SJCRH30 (cell line): ENCODE measurements at places on chromosomes 16 and 17.

GRCh38 chr16:62829084-62829483, 792.8 kb upstream of the CDH8 start:
- no peak for DNase-seq

DNA sequence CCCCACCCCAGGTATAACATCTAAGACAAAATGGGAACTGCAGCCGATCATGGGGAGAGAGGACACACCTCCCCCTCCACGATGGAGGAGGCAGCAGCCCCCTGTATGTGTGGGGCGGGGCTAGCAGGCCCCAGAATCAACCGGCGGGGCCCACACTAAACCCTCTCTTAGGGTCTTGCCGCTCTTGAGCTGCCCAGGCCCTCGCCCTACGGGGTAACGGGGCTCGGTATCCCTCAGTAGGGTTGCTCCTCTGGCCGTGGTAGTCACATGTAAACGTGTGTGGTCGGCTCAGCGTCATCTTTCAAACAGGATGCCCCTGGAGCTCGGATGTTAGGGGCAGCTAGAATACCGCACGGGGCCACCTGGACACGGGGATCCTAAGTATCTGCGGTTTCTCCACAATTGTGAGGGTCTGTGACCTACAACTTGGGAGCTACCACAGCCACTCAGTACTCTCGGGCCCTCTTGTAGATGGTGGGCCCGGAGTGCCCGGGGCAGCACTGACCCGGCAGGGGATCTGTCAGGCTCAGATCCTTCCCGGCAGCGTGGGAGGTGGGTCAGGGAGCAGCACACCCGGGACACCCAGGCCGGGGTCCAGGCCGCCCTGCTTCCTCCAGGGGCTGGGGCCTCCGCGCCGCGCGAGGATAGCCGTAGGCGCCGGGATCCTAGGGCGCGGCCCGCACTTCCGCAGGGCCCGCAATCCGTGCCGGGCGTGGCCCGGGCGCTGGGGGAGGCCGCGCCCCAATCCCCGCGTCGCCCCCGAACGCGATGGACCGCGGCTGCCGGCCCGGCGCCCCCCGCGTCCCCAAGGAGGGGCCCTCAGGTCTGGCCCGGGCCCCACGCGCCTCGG, 781 bp downstream of the ARHGDIA start:
- peak; percentile 69 for DNase-seq

- DNase-seq, result no peak
Measured at GRCh38 chr16:12304861-12305596, 328.5 kb downstream of the SNX29 start.

GRCh38 chr17:31598399-31598782, 206.9 kb downstream of the RAB11FIP4 start:
- DNase-seq, result no peak

DNA sequence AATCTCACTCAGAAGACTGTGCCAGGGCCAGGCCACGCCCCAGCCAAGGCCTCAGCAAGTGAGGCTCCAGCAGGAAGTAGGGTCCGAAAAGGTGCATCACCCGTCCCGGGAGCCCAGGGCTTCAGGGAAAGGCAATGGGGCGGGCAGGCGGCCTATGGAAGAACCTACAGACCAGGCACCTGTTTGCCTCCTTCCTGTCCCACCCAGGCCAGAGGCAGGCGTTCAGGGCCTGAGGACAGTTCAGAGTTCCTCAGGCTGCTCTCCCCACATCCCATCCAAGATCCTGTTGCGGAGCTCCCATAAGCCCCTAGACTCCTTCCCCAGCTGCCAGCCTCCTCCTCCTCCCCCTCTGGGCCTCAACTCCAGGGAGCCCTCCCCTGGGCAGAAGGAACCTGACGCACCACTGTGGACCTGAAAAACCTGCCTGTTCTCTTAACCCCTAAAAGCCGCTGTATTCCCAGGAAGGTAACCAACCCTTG, 2.3 kb downstream of the CLUH start:
- no peak for DNase-seq

DNA sequence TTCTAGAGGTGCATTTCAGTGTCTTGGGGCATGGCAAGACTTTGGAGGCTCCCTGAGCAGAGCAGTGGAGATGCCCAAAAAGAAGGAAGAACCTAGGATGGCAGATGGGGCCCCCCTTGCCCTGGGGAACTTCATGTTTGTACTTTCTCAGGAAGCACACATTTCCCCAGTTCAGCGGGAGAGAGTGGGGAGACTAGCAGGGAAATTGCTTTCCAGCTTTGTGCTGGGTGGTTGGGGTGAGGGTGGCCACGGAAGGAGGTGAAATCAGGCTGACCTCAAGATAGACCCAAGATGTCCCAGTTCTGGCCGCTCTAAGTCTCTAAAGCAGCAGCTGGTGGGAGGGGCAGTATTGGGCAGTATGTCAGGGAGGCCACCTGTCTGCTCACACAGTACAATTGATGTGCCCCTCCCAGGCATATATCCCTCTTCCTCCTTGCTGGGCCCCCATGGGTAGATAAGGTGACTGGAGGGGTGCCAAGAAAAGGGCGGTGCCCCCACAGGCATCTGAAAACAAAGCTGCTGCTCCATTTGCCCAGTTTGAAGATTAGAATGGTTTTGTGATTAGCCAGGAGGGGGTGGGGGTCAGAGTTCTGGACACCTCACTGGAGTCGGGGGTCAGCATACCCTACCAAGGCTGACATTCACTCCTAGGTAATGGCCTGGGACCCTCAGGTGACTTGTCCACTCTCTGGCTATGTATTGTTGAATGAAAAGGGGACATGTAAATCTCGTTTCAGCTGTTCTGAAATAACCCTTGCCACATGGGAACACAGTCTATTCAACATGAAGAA, 17.1 kb upstream of the NAGLU start:
- DNase-seq, result peak; percentile 91
